ENCODE measurements at places on chromosomes 6 and 20.
A peak's percentile ranks its signal among the peaks of the same experiment; 100 is the strongest.

DNA sequence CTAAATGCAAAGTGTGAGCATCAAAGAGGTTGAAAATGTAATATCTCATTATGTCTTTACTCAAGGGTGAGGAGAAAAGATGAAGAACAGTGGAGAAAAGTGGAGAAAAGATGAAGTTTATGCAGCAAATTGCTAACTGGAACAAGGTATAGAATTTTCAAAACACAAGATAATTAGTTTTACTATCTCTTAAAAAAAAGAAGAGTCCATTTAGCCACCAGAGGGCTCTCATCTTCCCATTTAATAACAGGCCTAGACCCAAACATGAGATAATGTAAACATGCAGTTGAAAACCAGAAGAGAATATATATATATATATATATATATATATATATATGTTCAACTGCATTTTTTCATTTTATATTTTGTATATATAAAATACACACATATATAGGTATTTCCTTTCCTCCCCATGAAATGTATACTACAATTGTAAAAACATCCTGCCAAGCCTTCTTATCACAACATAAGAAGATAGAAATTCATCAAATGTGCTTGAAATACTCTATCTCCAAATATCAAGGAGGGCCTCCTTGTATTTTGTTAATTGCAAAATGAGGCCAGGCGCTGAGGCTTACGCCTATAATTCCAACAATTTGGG is 78.4 kb downstream of the ADTRP start:
- DNase-seq, result peak; percentile 67

DNA sequence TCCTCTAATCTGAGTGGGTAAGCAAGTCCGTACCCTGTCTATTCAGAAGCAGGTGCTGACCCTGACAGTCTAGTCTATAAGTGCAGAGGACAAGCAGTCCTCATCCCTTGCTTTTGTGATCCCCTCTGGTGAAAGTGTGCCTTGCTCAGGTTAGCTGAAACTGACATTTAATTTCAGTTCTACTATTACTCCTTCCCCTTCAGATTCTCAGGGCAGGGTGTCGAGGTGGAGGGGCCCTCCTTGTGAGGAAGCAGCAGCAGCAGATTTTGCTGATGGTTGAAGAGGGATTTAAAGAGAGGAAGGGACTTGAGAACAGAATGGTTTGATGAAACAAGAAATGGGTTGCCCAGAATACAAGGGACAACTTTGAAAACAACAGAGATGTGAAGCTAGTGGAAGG is 309.3 kb downstream of the CLIC5 start:
- DNase-seq, result no peak

- DNase-seq, result peak; percentile 57
Measured at GRCh38 chr6:28811873-28812272, 111.9 kb downstream of the TRIM27 start.

DNA sequence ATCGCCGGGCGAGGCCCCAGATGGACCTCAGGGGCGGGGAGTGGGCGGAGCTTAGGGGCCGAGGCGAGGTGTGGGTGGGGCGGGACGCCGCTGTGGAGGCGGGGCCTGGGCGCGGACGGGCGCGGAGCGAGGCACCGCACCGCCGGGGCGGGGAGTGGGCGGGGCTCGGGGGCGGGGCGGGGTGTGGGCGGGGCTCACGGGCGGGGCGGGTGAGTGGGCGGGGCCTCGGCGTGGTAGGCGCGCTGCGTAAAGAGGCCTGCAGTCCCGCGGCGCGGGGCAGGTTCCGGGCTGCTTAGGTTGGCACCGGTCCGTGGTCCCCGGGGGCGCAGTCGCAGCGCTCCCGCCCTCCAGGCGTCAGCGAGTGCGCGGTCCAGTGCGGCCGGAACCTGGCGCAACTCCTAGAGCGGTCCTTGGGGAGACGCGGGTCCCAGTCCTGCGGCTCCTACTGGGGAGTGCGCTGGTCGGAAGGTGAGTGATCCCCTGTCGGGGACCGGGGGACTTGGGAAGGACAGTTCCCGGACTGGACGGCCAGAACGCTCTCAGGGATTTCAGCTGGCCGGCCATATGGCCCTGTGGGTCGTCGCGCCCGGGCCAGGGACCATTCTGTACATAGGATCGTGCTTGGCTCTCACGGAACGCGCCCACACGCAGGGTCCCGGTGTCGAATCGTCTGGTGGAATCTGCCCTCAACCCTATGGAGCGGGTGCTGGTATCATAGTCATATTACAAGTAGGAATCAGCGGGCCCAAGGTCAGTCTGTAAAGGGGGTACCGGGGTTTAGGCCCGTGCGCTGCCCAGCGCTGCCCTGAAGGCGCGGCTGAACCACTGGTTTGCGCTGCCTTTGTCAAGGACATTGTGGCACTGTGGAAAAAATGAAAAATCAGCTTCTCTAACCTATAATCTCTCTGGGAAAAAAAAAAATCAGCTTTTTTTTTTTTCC is at the start of gene NQO2:
Gene NQO2, plus strand, starts transcription at position 277 of the 940 bp plus-strand sequence. CDS start 6,659 bp downstream, outside the sequence.
- DNase-seq, result peak; percentile 90

DNA sequence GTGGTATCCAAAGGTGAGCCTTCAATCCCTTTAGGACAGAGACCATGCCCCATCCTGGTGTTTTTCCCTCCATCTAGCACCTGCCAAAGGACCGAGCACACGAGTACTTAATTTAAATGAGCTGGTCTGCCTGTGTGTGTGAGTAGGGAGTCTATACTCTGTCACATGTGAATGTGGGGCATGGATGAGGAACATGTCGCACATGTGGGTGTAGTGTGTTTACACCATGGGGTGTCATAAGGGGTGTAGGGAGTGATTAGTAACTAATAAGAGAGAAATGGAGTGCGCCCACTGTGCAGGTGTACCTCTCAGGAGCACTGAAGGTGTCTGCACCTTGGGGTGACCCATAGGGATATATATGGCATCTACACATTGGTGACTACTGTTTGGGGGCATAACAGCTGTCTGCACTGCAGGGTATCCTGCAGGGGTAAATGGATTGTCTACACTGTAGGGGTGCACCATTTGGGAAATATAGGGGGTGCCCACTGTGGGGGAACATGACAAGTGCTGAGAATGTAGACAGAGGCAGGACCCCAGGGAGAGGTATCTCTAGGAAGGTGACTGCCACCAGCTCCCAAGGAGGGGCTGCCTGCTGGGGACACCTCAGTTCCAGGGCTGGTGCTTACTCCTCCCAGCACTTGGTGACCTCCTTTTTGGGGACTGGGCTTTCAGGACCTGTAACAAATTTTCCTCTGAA is 53.5 kb downstream of the EBF4 start:
- no peak for DNase-seq

GRCh38 chr6:16825784-16826183 is 64.5 kb upstream of the ATXN1 start:
- no peak for DNase-seq

GRCh38 chr6:68740828-68741500 is 105.9 kb downstream of the ADGRB3 start:
- DNase-seq, result no peak

- peak; percentile 82 for DNase-seq
Measured at GRCh38 chr20:2416541-2417212, 36.0 kb downstream of the TGM6 start.
